Kidney (tissue), 22 donors: ENCODE measurements at places on chromosomes 2 and 18. TPM values are rescaled to one million over a fixed set of nuclear protein-coding genes. Genes with fewer than 3 reads are reported as not detected.

RDH14 gene
- polyA plus RNA-seq = 31.6 TPM

- H3K36me3 ChIP-seq = no peaks in the 10 kb centered on the region
- H3K4me1 ChIP-seq = no peaks in the 10 kb centered on the region
- DNase-seq = no peak
- no peak overlapping the region for H3K27ac ChIP-seq
- H3K4me3 ChIP-seq = no peak overlapping the region
- no peaks in the 10 kb centered on the region for H3K27me3 ChIP-seq
These were observed 94.6 kb upstream of the SKOR2 start for GRCh38 chr18:47346016-47346415.

GRCh38 chr18:75478996-75479880 is 51.7 kb upstream of the SMIM21 start:
- H3K4me3 ChIP-seq = no peak overlapping the region
- no peaks in the 10 kb centered on the region for H3K36me3 ChIP-seq
- no peaks in the 10 kb centered on the region for H3K4me1 ChIP-seq
- H3K27ac ChIP-seq = no peak overlapping the region
- DNase-seq = no peak

DNA sequence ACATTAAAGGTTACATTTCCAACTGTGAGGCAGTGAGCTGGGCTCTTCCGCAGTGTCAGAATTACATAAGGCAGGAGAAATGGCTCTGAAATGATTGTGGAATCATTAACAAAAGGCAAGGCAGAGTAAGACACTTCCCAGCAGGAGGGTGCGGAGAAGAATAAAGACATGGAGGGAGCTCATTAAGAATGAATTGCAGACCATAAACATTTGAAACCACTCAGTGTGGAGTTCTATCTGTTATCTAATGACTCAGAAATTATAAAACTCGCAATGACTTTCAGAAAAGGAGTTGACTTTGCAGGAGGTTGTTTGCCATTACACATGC is 77.0 kb downstream of the SMIM21 start:
- no peaks in the 10 kb centered on the region for H3K36me3 ChIP-seq
- H3K4me1 ChIP-seq = no peaks in the 10 kb centered on the region
- H3K27me3 ChIP-seq = no peaks in the 10 kb centered on the region
- no peak overlapping the region for H3K4me3 ChIP-seq
- no peak for DNase-seq
- no peak overlapping the region for H3K27ac ChIP-seq

- H3K27me3 ChIP-seq = no peaks in the 10 kb centered on the region
- H3K4me1 ChIP-seq = peaks cover 3% of the 10 kb centered on the region
- H3K27ac ChIP-seq = no peak overlapping the region
These were observed 66.6 kb downstream of the MYOM1 start for GRCh38 chr18:3153107-3153704.

KCTD1 gene
- polyA plus RNA-seq = 48.5 TPM

GRCh38 chr2:240166761-240167587 is 26.5 kb upstream of the OTOS start:
- peaks cover 3% of the 10 kb centered on the region for H3K36me3 ChIP-seq
- H3K27me3 ChIP-seq = no peaks in the 10 kb centered on the region
- no peak overlapping the region for H3K27ac ChIP-seq
- H3K4me3 ChIP-seq = no peak overlapping the region
- H3K4me1 ChIP-seq = no peaks in the 10 kb centered on the region

SLC16A14 gene
- 1.5 TPM for polyA plus RNA-seq

- peaks cover 21% of the 10 kb centered on the region for H3K4me1 ChIP-seq
- no peaks in the 10 kb centered on the region for H3K27me3 ChIP-seq
- peak; percentile 77 for DNase-seq
- H3K36me3 ChIP-seq = no peaks in the 10 kb centered on the region
- peak within 1 kb of the TSS; percentile 89 for H3K27ac ChIP-seq
- H3K4me3 ChIP-seq = peak within 1 kb of the TSS; percentile 74
These were observed at the start of gene ASAP2 for GRCh38 chr2:9205963-9206948. Gene ASAP2 (plus strand): TSS chr2:9206812. CDS start chr2:9207105, 293 bp downstream.

DNA sequence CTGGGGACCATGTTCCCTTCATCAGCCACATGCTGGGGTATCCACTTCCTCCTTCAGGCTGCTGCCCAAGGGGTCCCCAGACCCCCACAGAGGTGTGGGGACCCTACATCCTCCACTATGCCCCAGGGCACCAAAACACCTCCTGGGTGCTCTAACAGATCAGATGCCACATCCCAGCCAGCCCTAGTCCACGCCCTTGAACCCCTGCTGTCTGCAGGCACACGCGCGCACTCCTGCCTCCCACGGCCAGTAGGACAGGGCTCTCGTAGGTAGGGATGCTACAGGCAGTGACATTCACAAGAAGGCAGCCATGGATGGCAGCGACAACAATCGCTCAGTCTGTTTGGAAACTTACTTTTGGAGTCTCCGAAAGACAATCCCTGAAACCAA is 3.0 kb upstream of the GPC1 start:
- no peak overlapping the region for H3K4me3 ChIP-seq
- peaks cover 3% of the 10 kb centered on the region for H3K4me1 ChIP-seq
- no peaks in the 10 kb centered on the region for H3K27me3 ChIP-seq
- H3K36me3 ChIP-seq = no peaks in the 10 kb centered on the region
- DNase-seq = peak; percentile 30

REEP1 gene
- 3.3 TPM for polyA plus RNA-seq

DNA sequence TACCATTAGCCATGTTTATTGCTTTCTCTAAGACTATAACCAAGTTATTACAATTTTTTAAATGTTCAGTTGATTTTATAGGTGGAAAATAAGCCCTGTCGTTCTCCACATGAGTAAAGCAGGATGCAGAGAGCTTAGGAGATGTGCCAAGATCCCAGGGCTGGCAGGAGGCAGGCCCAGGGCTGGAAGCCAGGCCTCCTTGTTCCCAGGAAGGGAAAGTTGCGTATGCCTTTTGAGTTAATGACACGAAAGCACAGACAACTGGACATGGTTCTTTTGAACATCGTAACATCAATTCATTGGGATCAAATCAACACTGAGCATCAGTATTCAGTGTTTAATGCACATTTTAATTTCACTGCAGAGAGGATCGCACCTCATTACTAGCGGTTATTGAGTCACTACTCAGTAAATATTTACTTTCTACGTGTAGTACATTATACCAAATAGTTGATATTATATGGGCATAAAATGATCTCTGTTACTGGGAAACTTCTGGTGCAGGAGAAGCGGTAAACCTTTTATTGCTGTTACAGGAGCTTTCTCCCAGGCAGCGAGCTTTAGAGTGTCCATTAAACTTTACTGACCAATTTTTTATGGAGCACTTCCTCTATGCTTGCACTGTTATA is 60.0 kb downstream of the RNF144A start:
- H3K4me3 ChIP-seq = no peak overlapping the region
- H3K27me3 ChIP-seq = no peaks in the 10 kb centered on the region
- H3K36me3 ChIP-seq = no peaks in the 10 kb centered on the region
- H3K4me1 ChIP-seq = no peaks in the 10 kb centered on the region
- no peak overlapping the region for H3K27ac ChIP-seq
